Right atrium auricular region (tissue), 2 donors: ENCODE measurements at places on chromosomes 11 and 22. TPM values are rescaled to one million over a fixed set of nuclear protein-coding genes. Genes with fewer than 3 reads are reported as not detected.
A peak's percentile ranks its signal among the peaks of the same experiment; 100 is the strongest.

GRCh38 chr11:96313163-96313562 lies 29.8 kb downstream of the MAML2 start:
- DNase-seq: no peak

GRCh38 chr11:114259124-114259526 lies 37.1 kb upstream of the NNMT start:
- peak; percentile 80 for DNase-seq

DNA sequence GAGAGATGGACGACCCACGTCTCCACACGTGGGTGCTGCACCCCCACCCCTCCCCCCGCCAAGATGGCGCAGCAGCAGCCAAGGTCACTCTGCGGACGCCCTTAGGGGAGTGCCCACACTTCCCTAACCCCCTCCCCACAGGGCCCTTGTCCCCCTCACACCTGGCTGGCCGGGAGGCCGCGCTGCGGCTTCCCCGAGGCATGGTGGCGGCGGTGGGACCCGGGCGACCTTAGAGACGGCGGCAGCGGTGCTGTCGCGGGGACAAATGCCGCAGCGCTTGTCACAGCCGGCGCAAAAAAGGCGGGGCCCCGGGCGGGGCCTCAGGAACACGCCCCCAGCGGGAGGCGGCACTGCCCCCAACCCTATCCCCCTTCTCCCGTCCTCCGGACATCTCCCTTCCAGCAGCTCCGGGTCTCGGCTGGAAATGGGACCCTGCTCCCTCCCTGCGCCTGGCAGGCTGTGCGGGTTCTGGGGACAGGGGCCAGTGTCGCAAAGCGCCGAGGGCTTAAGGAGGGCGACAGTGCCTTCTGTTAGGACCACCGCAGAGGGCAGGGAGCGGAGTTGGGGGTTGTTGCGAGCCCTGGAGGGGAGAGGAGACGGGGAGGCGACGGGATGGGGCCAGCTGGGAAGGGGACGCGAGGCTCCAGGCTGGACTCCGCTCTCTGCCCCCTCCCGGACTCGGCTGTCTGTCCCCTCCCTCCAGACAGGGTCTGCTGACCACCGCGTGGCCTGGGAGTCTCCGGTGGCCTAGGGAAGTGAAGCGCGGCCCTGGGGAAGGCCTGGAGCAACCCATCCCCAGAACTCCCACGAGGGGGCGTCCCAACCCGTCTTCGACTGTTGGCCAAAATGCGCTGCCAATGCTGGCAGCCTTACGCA lies at the start of gene CHCHD10:
Gene CHCHD10, minus strand, starts transcription at position 300 of the 876 bp plus-strand sequence. Its CDS starts 98 bp downstream, at position 202.
- DNase-seq: peak; percentile 87

DNA sequence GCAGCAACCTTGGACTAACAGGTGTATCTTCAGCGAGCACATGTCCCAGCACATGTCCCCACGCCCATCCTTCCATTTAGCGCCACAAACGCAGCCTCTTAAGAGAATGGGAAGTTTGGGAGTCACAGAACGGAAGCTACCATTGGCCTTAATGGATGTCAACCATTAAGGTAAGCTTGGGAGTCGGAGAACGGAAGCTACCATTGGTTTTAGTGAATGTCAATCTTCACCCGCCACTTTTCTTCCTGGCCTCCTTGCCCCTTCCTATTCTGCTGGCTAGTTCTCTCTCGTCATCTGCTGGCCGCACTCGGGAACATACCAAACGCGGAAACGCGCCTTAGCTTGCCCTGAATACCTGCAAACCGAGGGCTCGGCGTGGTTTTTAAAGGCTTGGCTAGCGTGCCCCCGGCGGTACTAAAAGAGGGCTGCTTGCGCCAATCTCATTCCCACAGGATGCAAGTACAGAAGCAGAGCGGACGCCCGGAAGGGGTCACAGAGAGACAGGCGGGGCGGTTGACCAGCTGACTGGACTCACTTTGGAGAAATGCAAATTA lies 24.3 kb downstream of the GLYATL1 start:
- no peak for DNase-seq

- no peak for DNase-seq
Observed at GRCh38 chr11:35077709-35078469, 61.1 kb upstream of the CD44 start.

DNA sequence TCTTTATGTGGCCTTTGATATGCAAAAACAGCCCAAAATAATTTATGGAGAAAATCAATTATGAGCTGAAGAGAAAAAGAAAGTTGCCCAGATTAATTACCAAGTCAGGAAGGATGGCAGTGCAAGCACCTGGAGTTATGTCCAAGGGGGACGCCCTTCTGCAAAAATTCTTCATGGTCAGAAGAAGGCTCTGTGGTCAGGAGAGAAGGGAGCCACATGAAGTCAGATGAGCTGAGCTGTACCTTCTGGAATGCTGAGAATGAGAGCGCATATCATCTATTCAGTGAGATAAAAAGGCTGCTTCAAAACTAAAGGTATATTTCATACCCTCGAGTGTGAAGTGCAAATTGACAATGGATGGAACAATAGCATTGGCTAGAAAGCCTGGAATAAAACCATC lies 607.4 kb downstream of the NTM start:
- DNase-seq: no peak

Gene EMID1
- 0.33 TPM for total RNA-seq
